ENCODE measurements at places on chromosomes 12 and 14.

GRCh38 chr12:6468283-6468575, 2.2 kb downstream of the VAMP1 start:
- no peak for DNase-seq

DNA sequence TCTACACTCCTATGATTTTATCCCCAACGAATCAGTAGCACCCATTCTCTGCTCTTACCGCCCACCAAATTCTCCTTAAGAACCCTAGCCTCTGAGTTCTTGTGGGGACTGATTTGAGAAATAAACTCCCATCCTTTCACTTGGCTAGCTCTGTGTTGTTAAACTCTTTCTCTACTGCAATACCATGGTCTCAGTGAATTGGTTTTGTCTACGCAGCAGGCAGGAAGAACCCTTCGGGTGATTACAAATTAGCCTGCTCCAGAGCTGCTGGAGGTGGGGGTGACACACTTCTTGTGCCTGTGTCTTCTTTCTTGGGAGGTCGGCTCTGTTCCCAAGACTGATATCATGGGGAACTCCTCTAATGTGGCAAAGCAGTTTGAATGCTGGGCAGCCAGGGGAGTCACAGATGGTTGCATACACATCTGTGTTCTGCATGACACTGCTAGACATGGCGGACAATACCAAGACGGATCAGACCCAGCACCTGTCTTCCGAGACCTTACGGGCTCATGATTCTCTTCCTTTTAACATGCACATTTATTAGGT, 1.6 kb upstream of the C1S start:
- no peak for DNase-seq

DNA sequence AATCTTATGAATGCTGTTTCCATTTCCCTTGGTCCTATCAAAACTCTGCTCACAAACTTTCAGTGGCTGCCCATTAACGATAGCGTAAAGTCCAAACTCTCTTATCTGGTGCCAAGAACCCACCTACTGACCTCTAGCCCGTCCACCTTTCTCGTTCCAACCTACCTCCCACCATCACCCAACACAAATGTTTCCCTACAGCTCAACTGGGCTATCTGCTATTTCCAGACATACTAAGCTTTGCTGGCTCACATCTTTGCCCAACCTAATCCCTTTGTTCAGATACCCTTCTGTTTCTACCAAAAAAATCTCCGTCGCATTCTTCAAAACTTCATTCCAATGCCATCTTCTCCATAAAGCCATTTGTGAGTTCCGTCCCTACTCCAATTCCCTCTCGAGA, 7.6 kb upstream of the NOP2 start:
- DNase-seq, result no peak

- DNase-seq, result peak; percentile 46
Observed at GRCh38 chr14:52694761-52695480, 437 bp downstream of the ERO1A start.

GRCh38 chr12:54162741-54163140, 26.0 kb downstream of the SMUG1 start:
- DNase-seq, result no peak

DNA sequence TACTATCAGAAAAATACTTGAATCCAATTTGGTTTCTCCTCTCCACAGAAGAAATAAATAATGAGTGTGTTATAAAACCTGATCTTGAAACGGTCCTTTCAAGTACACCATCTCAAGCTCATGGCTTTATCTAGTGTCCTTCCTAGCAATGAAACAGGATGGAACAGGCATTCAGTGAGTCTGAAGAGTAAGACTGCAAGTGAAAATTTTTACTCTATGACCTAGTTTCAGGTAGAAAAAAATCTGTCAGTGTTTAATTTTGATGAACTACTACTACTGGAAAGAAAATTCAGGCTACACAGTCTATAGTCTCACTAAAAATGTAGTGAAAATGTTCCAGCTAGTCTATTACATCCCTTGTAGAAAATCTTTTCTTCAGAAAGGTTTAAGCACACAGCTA, 7.7 kb downstream of the CBX5 start:
- DNase-seq, result no peak

GRCh38 chr12:93180566-93180965, 197.2 kb upstream of the NUDT4 start:
- DNase-seq, result no peak

DNA sequence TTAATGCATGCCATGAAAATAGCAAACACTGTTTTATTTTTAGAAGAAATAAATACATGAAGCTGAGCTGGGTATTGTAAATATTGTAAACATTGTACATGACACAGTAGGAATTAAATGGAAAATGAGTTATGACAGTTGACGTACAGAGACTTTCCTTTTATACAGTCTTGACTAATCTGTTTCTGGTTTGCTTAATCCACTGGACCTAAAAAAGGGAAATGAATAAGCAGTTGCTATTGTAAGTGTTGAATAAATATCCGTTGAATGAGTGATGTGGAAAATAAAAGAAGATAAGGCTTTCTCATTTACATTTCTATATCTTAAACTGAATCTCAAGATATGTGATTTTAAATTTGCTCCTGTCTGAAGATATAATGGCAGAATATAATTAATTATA, 15.0 kb downstream of the PMCH start:
- peak; percentile 70 for DNase-seq

GRCh38 chr12:48389409-48389808, 38.7 kb upstream of the ZNF641 start:
- no peak for DNase-seq

GRCh38 chr12:95731519-95731958, 59.0 kb downstream of the NTN4 start:
- DNase-seq, result no peak

DNA sequence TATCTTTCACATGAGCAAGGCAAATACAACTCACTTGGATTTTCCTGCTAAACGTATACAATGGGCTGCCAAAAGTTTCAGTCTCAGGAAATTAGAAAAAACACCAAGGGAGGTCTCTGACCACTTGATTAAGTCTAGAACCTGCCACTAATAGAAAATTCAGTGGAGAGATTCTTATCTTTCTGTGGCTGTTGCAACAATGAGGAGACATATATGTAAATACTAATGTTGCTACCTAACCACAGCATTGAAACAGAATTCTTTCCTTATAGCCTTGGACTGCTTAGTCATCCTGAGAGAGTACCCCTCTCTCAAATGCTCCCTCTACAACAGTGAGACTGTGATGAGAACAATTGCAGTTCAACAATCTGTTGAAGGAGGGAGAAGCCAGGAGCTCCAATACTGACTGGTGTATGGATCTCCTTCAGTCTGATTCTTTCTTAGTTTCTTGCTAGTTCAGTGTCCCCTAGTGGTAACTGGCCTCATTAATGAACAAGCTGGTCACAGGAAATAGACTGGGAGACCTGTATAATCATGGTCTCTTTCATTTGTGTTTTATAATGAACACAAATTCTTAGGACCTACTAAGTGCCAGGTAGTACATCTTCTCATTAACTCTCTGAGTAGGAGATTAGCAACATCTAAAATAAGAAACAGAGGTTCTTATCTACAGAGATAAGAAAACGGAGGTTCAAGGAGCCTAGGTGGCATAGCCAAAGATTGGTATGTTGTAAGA, 164.5 kb downstream of the SLC38A4 start:
- peak; percentile 27 for DNase-seq

GRCh38 chr14:80602946-80603345, 338.6 kb downstream of the CEP128 start:
- no peak for DNase-seq

DNA sequence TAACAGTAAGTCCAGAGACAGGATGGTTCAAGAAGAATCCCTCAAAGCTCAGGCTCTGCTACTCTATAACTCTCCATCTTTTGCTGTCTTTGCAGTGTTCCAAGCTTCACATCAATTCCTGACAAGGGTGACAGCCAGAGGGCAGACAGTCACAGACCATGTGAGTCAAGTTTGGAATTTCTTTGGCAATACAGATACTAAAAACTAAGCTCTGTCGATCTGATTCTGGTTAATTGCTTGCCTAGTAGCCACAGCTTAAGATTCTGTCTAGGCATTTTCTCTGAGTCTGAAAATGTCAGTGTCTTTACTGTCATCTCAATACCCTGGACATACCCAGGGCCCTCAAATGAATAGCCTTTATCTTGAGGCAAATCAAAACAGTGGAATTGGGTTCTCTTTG, 153.7 kb downstream of the CEP128 start:
- DNase-seq, result no peak

GRCh38 chr14:49614196-49614595, 6.2 kb downstream of the RPL36AL start:
- DNase-seq, result no peak

DNA sequence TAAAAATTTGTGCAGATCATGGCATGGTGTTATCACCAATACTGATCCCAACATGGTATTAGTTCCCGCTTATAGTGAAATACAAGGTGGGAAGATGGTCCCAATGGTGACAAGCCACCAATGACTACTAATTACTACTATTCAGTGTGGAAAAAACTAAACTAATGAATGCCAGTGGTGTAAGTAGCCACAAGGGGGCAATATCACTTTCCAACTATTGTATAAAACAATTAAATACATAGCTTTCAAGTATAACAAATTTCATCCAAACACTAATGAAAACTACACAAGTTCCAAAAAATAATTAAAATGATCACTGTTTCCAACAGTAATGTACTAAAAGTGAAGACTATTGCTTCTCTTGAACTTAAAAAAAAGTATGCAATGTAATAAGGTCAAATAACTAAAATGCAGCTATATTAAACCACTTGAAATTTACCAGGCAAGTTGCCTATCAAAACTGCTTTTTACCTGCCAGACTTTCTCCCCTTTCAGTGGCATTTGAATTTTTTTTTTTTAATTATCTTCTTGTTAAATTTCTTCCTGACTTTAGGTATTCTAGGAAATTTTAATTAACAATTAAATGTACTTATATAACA, 58.0 kb downstream of the PAPLN start:
- no peak for DNase-seq

- no peak for DNase-seq
Observed at GRCh38 chr12:57094208-57095160, 5.6 kb downstream of the NAB2 start.

DNA sequence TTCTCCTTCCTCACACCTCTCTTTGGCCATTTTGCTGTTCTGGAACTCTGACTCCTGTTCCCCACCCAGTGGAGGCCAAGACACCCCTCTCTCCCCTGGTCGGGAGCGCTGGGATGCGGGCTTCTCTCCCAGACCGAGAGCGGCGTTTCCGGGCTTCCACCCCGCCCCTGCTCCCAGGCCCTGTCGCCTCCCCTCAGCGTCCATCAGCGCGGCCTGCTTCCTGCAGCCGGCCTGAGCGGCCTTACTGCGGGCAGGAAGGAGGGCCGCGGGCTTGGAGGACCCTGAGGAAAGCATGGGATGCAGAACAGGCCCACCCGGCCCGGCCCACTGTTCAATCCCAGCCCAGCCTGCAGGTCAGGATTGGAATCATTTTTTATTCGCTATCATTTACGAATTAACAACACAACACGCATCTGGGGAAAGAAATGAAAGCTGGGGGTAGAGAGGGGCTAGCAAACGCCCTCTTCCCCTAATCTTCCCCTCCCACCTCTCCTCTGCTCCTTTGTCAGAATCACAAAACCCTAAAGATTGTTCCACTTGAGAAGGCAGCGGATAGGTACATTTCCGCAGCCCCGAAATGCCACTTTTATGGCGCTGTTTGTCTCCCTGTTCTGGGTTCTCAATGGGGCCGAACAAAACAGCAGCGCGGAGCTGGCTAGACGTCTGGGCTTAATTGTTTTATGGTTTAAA, 3.8 kb upstream of the HOXC8 start:
- DNase-seq, result no peak

- no peak for DNase-seq
Observed at GRCh38 chr14:32004300-32004699, 72.8 kb upstream of the ARHGAP5 start.

DNA sequence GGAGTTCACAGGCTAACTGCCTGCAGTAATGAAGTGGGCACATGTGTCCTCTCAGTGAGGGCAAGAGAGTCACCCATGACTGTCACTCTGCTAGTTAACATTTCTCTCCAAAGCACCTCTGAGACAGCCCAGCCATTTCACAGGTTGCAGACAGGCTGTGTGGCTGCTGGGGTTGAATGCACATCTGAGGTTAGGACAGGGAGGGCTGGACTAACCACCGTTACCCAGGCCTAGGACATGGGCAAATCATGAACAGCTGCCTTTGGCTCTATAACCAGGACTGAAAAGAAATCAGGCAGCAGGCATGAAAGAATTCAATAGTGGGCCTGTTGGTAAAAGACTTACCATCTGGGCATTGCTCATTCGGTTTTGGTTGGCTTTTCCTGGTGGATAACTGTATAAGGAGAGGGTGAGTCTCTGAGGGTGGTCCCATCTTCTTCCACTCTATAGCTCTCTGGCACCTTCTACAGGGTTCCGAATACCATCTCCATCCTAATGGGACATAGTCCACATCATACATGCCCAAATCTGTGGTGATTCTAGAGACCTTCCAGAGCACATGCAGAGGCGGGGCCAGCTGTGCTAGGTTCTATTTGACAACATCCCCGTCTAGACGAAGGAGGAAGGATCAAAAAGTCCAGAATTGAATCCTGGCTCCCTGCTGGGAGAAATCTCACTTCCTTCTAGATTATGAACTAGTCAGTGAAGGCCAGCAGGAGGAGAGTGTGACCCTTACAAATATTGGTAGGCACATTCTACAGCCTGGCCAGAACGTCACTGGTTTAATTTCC, 10.8 kb downstream of the CRACR2A start:
- DNase-seq, result no peak

DNA sequence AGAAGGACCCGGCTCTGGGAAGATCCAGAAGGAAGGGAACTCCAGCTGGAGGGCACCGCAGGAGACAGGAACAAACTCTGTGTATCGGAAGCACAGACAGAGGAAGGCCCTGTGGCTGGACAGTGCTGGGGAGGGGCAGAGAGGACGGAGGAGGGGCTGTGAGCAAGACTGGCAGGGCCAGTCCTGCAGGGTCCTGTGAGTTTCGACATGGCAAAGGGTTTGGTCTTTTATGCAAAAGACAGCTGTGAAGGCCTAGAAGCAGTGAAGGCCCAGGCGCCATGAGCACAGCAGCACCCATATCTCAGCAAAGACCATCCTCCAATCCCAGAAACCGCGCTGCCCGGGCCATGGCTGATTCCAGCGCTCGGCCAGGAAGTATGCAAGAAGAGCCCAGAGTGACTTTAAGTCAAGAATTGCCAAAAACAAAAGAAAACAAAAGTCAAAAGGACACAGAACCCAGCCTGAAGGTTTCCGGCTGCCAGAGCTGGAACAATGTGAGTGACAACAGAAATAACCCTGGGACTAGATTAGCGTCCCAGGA, 126.5 kb downstream of the NCOR2 start:
- DNase-seq, result no peak

GRCh38 chr12:77130193-77130592, 64.8 kb upstream of the E2F7 start:
- DNase-seq, result no peak
